Diencephalon (tissue), 1 donor: ENCODE measurements at places on chromosomes 12 and 14. TPM values are rescaled to one million over a fixed set of nuclear protein-coding genes. Genes with fewer than 3 reads are reported as not detected.

Gene TMEM119
- 2.8 TPM for total RNA-seq

Gene RAN
- 416 TPM for total RNA-seq

Gene FOXA1
- 3.7 TPM for total RNA-seq

Gene REP15
- 1.6 TPM for total RNA-seq

Gene SLCO1B1
- not detected for total RNA-seq

Gene DEGS2
- total RNA-seq = 1.6 TPM

Gene SERPINA10
- total RNA-seq = not detected

Gene GNB3
- total RNA-seq = 3.2 TPM

Gene DTX3
- 58.1 TPM for total RNA-seq

Gene PMCH
- total RNA-seq = 109 TPM

Gene E2F7
- 2.3 TPM for total RNA-seq

Gene SLC17A8
- 10.1 TPM for total RNA-seq

Gene KRT3
- total RNA-seq = 0.23 TPM

Gene PDE3A
- total RNA-seq = 15.5 TPM

Gene SLC38A4
- 2.1 TPM for total RNA-seq

Gene CMTM5
- 9.2 TPM for total RNA-seq

Gene SERPINA9
- total RNA-seq = not detected

Gene RIMBP2
- total RNA-seq = 32.8 TPM

Gene CABP1
- total RNA-seq = 3.2 TPM

Gene GARIN6
- total RNA-seq = not detected

Gene ANG
- 0.92 TPM for total RNA-seq

Gene PLD4
- total RNA-seq = 9.0 TPM

Gene ZNF891
- total RNA-seq = 9.5 TPM

Gene LMNTD1
- 4.6 TPM for total RNA-seq
